ENCODE measurements at places on chromosomes 6 and 20. TPM values are rescaled to one million over a fixed set of nuclear protein-coding genes. Genes with fewer than 3 reads are reported as not detected.

OGFR gene
- 82.4 TPM for total RNA-seq

GRCh38 chr6:141562186-141562811 lies 570.4 kb upstream of the GJE1 start:
- no peak for DNase-seq

MDFI gene
- not detected for total RNA-seq

DNA sequence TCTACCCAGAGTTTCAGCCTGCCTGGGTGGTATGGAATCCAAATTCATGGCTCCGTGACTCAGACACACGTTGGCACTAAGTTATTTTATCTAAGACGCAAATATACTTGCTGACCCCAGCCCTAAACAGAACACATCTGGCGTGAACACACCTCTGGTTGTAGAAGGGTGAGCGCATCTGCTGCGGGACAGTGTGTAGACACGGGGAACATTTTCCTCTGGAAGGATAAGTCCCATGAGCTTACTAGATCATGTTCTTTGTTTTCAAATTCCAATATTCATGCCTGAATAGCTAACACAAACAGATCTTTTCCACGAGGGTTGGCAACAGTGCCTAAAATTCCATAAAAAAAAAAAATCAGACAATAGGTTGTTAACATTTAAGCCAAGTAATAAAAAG lies 87.8 kb downstream of the TMEM170B start:
- no peak for DNase-seq

DNA sequence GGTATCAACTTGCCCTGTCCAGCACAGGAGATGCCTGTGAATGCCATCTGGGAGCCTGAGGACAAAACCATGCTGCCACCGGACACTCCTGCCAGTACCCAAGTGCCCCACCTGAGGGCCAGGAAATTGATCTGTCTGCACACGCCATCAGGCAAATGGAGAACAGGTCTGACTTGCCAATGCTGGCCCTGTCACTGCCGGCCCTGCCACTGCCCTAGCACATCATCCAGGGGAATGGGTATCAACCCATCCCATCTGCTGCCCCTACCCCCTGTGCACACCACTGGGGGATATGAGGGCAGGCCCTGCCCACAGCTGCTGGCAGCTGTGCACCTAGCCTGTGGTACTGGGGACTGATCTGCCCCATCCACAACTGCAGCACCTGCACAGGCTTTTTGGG lies 1081.6 kb upstream of the EYS start:
- DNase-seq = no peak

HLA-DOA gene
- total RNA-seq = 1.5 TPM

DNA sequence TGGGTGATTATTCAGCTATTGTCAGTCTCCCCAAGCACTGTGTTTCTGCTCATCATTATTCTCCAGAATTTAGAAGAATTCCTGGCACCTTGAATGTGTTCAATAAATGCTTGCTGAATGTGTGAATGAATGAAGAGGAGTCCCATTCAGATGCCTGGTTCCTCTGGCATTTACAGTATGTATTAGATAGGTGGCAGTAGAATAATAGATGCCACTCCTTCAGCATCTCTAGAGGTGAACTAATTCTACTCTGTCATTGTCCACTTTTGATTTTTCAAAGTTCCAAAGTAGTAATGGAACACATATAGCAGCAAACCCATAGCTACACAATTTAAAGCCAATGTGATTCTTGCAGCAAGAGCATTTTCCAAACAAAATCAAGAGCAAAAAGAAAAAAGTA lies 118.9 kb upstream of the CEP162 start:
- no peak for DNase-seq

SYCP2 gene
- 9.1 TPM for total RNA-seq

DNA sequence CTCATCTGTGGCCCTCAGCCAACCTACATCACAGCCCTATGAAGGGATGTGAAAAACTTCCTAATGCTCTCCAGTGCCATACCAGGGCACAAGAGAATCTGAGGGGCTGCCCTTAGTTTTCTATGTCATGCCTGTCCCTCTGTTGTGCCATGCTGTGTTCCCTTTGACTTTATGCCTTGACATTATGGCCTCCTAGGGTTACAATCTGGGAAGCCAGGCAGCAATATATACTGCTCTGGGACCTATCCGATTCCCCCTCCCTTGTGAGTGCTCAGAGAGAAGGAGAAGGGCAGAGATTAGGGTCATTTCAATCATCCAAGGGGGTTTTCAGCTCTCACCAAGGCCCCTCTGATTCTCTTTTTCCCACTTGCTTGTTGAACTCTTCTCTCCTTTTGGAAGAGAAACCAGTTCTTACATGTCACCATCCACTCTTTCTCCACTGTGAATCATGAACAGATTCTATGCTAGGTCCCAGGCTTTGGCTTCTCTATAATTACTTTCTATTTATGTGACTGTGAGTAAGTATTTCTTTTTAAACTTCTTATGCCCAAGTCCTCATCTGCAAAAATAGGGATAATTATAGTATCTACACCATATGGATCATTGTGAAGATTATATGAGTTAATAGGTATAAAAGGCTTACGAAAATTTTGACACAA lies 14.2 kb upstream of the FRK start:
- no peak for DNase-seq

DNA sequence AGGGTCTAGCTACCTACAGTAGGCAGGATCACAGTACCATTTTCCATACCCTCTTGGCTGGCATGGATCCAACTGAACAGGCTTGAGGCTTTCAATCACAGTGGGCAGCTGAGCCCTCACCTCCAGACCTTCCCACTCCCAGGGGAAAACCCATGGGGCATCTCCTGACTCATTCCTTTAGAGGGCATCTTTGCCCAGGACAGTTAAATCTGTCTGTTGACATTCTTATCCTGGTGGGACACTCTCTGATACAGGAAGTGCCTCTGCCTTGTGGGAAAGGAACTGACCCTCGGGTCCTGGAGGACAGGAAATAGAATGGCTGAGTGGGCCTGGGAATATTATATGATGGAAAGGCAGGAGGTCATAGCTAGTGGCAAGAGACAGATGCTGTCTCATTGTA lies 10.2 kb upstream of the EPB41L1 start:
- DNase-seq = no peak

Measured in activated CD4-positive, alpha-beta T cell treated with anti-CD3 and anti-CD28 coated beads, Interleukin-2, amount 10 ng/mL, durations not matched to agents 7 days and 5 days (primary cell).